ENCODE measurements at places on chromosomes 3 and 15.

DNA sequence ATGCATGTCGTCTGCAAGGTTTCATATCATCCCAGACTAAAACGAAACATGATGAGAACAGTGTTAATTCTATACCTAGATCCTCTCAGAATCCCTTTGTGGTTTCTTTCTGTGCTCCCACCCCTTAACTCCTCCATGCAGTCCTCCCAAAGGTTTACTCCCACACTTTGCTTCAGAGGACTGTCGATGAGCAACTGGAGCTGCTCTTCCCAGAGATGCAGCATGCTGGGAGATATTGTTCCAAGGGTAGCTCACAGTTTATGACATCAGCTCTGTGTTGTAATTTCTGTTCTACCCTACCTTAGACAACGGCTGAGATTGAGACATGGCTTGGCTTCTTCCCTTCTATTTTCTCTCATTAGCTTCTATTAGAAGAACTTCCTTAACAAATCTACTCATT, 313.0 kb upstream of the COL8A1 start:
- no peak for DNase-seq

- no peak for DNase-seq
Observed at GRCh38 chr3:155096303-155097008, 16.3 kb downstream of the MME start.

DNA sequence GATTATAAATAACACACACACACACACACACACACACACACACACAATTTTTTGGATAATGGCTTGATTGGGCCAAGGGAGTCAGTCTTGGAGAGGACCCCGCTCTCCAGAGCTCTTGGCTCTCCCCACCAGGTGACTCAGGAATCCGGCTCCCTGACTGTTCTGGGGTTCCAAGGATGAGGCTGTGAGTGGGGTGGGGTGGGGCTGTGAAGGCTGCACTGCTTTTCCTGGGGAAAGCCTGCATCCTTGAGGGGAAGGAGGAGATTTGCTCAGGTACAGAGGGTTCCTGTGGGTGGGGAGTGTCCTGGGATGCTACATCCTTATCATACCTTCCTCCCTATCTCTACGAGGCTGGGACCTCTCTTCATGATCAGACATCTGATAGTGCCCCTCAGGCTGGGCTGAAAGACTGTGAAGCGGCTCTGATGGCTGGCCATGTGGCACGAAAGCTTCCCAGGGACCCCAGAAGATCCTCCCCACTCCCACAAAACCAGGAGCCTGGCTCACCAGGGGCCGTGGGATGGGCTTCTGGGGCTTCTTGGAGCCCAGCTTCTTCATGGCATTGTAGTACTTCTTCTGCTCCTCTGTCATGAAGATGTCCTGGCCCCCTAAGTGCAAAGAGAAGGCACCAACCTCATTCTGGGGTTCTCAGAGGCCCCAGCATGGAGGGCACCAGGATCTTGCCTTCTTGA, 59.2 kb downstream of the EXOG start:
- no peak for DNase-seq

- no peak for DNase-seq
Observed at GRCh38 chr15:76954744-76955143, 23.2 kb downstream of the RCN2 start.

DNA sequence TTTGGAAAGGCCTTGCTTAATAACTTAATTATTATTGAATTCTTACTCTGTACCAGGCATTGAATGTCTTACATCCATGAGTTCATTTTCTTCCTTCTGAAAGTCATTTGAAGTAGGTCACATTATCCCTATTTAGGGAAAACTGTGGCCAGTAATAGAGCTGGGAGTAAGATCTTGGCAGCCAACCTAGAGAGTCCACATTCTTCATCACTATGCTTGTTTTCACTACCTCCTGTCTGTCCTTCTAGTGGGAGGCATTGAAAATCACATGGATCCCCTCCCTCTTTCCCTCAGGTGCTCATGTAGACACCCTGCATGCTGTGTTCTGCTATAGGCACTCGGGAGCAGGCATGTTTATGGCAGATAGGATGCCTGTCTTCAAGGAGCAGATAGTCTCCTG, 154.9 kb downstream of the EBLN2 start:
- no peak for DNase-seq

- DNase-seq = no peak
Observed at GRCh38 chr15:41256577-41257038, 25.5 kb downstream of the CHP1 start.

All from NCI-H2081 treated with DMSO at 0.1 percent for 48 hours (cell line).